ENCODE measurements at places on chromosomes 2 and 18.

GRCh38 chr2:57728691-57729090, 317.9 kb upstream of the VRK2 start:
- no peak for DNase-seq

DNA sequence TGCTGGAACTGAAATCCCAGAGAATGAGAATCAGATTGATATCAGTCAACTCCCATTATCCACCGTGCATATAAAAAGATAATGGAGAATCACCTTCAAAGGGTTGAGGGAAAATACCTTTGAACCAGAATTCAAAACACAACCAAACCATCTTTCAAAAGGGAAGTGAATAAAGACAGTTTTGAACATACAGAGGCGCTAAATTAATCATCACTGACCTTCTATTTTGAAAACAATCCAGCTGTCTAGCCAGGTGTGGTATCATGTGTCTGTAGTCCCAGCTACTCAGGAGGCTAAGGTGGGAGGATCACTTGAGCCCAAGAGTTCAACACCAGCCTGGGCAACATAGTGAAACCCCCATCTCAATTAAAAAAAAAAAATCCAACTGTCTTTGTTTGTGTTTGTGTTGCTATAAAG, 63.6 kb downstream of the TRABD2A start:
- no peak for DNase-seq

DNA sequence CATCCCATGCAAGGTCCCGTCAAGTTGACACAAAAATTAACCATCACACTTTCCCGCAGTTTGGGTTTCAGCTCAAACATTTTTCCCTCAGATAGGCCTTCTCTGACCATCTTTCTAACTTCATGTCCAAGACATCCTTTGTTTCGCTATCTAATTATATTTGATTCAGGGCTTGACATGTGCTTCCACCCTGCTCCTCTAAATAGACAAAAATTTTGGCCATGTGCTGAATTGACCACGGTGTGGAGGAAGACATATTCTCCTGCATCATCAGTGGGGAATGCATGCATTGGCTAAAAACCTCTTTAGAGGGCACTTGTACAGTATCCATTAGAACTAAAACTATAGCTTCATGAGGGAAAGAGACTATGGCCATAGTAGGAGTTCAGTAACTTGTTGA, 81.2 kb downstream of the PLCL1 start:
- DNase-seq = no peak

DNA sequence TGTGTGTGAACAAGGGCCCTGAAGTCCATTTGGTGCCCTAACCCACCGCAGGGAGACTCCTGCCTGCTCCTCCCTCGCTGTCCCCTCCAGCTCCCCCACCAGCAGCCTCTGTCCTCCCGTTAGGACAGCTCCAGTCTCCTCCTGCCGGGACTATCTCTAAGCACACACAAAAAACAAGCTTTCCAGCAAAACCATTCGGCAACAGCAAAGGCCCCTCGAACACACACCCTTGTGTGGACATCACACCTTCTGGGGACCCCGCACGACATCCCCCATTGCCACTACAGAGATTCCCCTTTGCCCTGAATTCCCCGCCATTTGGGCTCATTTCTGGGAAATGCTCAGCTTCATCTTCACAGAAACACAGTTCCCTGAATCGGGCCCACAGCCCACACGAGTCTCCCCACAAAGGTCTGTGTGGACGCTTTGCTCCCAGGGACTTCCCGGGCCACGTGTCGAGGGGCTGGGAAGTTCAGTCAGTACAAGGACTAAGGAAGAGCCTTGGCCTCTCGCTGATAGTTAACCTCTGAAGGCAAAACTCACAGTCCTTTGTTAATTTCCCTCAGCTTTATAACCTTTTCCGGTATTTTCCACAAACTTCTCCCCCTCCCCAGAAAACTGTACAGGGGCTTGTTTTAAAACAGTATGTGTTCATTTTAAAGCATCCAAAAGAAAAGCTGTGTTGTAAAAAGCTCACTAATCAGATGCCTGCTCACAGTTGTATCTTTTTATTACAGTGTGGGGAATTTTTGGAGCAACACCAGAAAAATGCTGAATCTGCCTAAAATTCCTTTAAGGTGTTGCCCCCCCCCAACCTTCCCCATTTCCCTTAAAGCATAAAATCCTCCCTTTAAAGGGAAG, 25.9 kb downstream of the SMAD7 start:
- no peak for DNase-seq

GRCh38 chr2:74759986-74760385, 73.9 kb upstream of the HK2 start:
- no peak for DNase-seq

GRCh38 chr2:7881063-7881462, 800.8 kb upstream of the ID2 start:
- DNase-seq = no peak

GRCh38 chr2:85257359-85257969, 70.3 kb downstream of the TGOLN2 start:
- no peak for DNase-seq

- no peak for DNase-seq
These were observed 636.2 kb downstream of the NRXN1 start for GRCh38 chr2:50395605-50396297.

- no peak for DNase-seq
These were observed 111.0 kb downstream of the B3GNT2 start for GRCh38 chr2:62306751-62307468.

DNA sequence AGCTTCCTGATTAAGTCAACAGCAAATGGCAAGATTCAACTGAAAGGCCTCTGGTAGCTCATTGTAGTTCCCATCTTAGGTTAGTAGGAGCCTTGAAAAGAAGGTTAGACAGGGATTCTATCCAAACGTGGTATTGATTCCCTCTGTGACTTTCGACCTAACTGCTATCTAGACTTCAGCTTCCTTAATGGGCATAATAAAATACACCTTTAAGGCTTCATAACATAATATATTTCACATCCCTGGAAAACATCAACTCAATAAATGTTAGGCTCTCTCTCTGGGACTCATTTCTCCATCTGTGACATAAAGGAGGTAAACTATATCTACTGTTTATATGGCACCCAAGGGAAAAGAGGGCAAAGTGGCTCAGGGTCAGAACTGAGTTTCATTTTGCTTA, 60.9 kb downstream of the STK39 start:
- no peak for DNase-seq

DNA sequence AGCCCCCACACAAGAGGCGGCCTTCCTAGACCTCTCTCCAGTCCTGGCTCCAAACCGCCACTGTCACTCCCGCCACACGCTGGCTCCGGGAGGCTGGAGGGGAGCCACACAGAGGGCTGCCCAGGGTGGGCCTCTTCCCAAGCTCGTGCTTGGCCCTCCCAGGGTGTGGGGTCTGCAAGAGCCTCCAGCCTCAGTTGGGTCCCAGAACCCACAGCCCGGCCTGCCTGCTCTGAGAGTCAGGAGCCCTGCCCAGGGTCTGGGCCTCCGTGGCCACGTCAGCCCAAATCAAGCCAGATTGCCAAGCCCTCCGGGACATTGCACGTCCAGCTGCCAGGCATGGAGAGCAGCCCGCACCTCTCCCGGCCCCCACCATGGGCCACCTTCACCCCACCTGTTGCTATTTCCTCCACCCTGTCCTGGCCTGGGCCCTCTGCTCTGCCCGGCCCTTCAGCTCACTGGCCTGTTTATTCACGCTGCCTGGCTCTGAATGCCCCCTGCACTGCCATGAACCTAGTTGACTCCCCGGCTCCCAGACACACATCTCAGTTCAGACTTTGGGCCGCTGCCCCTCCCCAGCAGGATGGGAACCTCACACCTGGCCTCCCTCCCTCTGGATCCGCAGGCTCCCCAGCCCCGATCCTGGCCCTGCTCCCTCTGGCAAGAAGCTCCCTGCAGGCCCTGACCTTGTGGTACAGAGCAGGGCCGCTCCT, 61.0 kb downstream of the BIN1 start:
- no peak for DNase-seq

DNA sequence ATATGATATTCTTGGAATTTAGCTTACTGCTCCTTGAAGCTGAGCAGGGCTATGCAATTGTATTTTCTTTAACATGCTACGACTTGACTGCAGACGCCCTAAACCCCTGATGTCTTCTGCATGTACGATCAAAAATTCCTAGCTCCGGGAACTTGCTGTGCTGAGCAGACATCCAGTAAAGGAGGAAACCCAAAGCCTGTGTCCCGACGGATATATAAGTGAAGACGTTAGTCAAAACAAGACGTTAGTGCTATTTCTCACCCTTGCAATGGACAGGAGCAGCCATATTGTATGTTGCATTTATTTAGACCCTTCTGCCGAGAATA, 51.5 kb downstream of the SETBP1 start:
- DNase-seq = no peak

- no peak for DNase-seq
These were observed 684.6 kb upstream of the FANCL start for GRCh38 chr2:58925676-58926081.

DNA sequence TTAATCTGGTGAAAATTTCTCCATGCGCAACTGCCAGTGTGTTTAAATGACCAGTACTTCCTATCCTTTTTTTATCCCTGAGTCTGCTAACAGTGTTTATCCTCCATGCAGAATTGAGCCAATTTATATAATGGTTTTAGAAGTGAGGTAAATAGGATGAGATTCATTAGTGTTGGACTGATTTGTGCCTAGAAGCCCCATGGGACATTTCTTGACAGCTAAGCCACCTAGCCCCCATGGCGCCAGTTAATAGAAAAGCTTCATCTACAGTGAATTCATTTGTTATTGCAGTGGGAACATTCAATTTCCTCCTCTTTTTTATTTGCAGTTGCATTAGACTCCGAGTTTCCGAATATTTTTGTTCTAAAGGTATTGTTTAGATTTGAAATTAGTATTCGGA, 175.6 kb downstream of the ARL6IP6 start:
- DNase-seq = no peak

DNA sequence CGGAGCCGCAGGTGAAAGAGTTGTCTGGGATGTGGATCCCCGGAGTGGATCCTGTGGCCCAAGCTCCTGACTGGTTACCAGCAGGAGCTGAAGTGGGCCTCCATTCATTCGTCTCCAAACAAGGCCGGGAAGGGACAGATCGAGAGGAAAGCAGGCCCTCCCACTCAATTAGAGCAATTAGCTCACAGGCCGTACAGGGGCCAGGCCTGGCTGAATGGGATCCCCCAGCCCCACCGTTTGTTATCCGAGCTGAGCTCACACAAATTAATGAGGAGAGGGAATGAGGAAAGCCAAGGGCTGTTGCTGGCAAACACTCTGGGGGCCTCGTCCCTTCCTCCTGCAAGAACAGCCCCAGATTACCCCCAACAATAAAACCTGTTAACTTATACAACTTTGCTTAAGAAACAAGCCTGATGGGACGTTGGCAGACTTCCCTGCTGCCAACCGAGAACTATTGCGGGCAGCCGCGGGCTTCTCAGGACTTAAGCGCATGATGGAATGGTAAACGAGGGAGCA, 338.0 kb downstream of the BCL11A start:
- no peak for DNase-seq

DNA sequence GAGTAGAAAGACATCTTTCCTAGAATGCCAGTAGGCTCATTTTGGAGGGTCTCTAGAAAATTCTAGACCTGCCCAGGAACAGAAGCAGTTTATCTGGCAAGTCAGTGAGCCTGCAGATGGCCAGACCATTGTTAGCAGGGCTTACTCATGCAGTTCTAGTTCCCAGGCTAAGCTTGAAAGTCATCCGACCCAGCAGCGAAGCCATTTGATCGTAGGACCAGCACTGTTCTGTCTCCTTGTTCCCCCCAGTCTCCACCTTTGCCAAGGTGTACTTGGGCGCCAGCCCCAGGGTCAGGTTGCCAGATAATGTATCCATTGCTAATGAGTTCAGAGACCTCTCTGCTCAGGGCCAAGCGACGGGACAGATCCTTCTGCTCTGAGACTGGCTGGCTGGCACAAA, 70.1 kb downstream of the EPAS1 start:
- DNase-seq = no peak
